ENCODE measurements at places on chromosomes 1 and 21.

DNA sequence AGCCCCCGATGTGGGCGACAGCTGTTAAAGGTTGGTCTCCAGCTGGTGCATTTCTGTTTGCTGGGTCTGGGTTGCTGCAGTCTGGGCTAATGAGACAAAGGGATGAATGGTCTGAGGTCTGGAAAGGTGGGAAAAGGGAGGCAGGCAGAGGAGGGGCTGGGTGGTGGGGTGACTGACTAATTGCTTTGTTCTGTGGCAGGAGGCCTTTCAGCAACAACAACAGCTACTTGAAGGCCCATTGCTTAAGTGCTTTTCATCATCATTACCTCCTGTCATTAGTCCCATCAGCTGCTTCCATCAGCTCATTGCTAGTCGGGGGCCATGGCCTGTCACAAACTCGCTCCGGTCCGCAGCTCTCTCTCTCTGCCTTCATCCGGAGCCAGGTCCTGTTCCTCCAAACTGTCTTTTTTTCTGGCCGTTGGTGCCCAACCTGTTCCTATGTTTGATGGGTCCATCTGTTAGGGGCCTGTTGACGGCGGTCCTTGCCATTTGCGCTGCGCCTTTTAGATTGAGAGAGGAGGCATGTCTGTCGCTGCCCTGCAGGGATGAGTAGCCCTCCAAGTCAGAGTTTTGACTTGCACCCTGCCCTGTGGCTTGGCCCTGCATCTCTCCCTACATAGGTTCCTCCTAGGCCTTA, 105.6 kb upstream of the PLXNA2 start:
- DNase-seq = no peak

GRCh38 chr1:229059671-229060539, 211.0 kb upstream of the RAB4A start:
- no peak for DNase-seq

DNA sequence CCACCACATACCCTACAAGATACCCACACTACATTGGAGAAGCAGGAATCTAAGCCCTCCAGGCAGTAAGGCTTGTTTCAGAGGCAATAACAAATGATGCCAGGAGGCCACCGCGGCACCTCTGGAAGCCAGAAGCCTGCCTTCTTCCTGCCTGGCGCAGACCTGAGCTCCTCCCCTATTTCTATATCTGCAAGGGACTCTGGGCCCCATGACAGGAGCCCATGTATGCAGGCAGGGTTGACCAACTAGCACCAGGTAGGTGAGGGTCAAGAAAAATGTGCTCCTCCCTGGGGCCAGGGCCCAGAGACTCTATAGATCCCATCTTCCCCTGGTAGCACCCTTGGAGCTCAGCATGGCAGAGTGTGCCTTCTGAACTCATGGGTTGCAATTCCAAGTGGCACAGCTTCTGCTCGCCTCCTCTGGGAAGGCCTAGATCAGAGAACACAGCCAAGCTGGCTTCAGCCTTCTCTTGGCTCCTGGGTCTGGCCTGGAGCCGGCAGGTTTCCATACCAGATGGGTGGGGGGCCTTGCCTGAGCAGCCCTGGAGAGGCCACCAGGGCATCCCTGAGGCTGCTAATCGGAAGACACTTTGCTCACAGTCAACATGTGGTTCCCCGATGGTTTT, 85.1 kb downstream of the STUM start:
- DNase-seq = no peak

DNA sequence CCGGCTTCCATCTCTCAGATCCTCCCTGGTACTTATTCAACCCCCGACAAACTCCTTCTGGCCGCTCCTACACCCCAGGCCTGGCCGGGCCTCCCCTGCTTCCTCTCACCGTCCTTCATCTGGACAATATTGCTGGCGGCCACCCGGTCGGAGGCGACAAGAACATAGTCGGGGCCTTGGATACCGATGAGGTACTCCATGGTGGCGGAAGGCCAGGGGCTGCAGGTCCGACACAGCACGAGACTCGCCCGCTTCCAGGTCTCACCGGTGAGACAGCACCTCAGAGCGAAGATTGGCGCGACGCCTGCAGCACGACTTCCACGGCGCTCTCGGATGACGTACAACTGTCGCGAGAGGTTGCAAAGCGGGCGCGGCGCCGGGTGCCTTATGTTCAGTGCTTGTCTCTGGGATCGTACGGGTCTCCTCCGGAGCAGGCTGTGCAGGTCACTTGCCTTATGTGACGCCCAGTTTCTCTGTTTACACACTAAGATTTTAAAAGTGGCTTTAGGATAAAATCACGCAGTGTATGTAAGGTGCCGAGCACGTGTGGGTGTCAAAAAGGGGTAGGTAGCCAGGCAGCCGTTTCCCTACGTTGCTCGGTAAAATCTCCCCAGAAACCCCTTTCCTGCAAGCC, at the start of gene PSMB2:
Gene PSMB2, minus strand, starts transcription at position 294 of the 634 bp plus-strand sequence. Its CDS starts 94 bp downstream, at position 200.
- peak; percentile 91 for DNase-seq

- DNase-seq = no peak
These were observed 53.0 kb downstream of the SLC45A1 start for GRCh38 chr1:8370905-8371315.

- no peak for DNase-seq
These were observed 42.0 kb downstream of the DENND1B start for GRCh38 chr1:197733324-197733723.

DNA sequence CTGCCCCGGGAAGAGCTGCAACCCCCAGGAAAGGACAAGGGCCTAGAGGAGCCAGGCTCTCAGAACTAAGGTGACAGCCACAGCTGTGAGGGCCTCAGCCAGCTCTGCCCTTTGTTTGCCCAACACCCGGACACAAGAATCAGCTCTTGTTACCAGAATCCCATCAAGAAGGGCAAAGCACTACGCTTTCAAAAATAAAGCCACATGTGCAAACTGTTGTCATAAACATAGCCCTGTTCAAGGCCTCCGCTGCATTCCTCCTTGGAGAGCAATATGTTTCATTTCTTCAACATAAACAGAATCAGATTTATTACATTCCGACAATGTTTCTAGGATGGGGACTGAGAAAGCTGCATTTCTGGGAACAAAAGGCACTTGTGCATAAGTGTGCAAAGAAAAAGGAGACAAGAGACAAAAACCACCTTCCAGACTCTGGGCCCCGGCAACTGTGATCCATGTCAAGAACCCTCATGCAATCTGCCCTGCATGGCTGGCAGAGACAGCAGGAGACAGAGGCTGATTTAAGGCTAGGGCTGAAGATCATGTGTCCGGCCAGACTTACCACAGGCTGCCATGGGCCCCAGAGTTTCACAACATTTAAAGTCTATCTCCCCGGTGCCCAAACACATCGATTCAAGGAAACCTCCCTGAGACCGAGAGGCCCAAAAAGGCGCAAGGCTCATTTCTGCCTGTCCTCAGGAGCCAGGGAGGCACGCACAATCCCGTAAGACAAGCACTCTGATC, 71.0 kb downstream of the SSBP3 start:
- no peak for DNase-seq

DNA sequence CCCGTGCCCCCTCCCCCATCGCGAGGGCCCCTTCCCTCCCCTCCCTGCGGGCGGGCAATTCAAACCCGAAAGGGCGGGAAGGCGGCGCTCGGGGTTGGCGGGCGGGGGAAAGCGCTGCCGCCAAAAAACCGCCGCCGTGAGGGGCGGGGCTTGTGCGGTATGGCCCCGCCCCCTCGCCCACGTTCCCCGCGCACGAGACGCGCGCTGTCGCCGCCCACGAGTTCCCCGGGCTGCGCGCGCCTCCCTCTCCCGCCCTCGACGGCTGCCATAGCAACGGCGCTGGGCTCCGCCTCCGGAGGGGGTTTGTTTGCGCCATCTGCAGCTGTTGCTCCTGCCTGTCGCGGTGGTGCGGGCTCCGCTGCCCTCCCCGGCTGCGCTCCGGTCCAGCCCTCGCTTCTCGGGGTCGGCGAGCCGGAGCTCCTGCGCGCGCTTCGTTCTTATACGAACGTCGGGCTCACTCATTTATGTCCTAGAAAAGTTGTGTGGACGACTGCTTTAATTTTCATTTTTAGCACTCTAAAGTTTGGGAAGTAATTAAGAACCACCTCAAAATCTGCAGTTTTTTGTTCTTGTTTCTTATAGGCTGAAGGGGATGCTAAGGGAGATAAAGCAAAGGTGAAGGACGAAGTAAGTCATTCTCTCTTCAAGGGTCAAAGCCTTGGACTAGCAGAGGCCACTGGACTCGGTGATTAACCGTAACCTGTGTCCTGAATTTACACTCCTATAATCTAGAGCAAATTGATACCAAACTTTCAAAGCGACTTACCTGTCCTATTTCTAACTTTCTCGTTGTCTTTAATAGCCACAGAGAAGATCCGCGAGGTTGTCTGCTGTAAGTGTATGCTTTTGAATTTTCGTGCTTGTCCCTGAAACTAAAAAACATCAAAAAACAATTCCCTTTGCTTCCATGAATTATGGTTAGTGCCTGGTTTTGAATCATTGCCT, 933 bp downstream of the HMGN2 start:
- peak; percentile 48 for DNase-seq

All from iPS DF 19.7 (cell line).